Parietal lobe (tissue), 2 donors: ENCODE measurements at places on chromosomes 7 and 10. TPM values are rescaled to one million over a fixed set of nuclear protein-coding genes. Genes with fewer than 3 reads are reported as not detected.

RBP3 gene
- total RNA-seq: not detected

PHKG1 gene
- 4.4 TPM for total RNA-seq

TFR2 gene
- 6.6 TPM for total RNA-seq

HOXA10 gene
- not detected for total RNA-seq

LRRC17 gene
- total RNA-seq: 11.3 TPM

PTF1A gene
- total RNA-seq: not detected

HOXA13 gene
- not detected for total RNA-seq

LRRC18 gene
- not detected for total RNA-seq

GNGT1 gene
- total RNA-seq: not detected

GLCCI1 gene
- 90.8 TPM for total RNA-seq

FBXO24 gene
- total RNA-seq: not detected

IDI2 gene
- total RNA-seq: not detected

RNLS gene
- 8.1 TPM for total RNA-seq

GDF10 gene
- 6.3 TPM for total RNA-seq

KIAA1549 gene
- 57.9 TPM for total RNA-seq
